Metanephros (tissue), 2 donors: ENCODE measurements at places on chromosomes 3 and 15. TPM values are rescaled to one million over a fixed set of nuclear protein-coding genes. Genes with fewer than 3 reads are reported as not detected.

Gene PHLDB2
- 99.8 TPM for total RNA-seq

Gene PRTG
- total RNA-seq = 26.0 TPM

Gene KPNA1
- total RNA-seq = 26.9 TPM

Gene MOBP
- total RNA-seq = not detected

Gene NSUN3
- 24.4 TPM for total RNA-seq

Gene RUVBL1
- 40.8 TPM for total RNA-seq

Gene CYP1A2
- not detected for total RNA-seq

Gene TM2D3
- 75.9 TPM for total RNA-seq

Gene BCL2A1
- total RNA-seq = 8.2 TPM

Gene DUOX1
- 1.8 TPM for total RNA-seq
